ENCODE measurements at places on chromosomes 7 and 10.
A peak's percentile ranks its signal among the peaks of the same experiment; 100 is the strongest.

GRCh38 chr7:2567679-2568278 lies 9.0 kb downstream of the IQCE start:
- no peak for DNase-seq

GRCh38 chr10:131403936-131404335 lies 92.4 kb upstream of the TCERG1L start:
- no peak for DNase-seq

GRCh38 chr10:124194199-124194824 lies 100.9 kb upstream of the CHST15 start:
- no peak for DNase-seq

GRCh38 chr10:124075231-124075955 lies 18.0 kb downstream of the CHST15 start:
- no peak for DNase-seq

DNA sequence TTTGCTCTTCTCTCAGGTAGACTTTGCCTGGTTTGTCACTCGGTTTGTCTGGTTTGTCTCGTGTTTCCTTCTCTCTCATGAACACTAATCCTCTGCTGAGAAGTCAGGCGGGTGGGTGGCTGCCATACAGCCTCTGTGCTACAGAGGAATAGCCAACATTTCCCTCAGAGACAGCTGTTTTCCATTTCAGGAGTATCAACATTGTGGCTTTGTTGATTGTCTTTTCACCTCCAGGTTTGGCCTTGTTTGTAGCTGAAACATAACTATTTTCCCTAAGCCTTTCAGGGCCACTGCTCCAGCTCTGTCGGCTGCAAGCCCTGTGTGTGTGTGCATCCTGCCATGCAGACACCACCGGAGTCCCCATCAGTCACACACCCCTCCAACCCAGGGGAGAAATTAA lies 122.8 kb downstream of the BAMBI start:
- no peak for DNase-seq

- DNase-seq: no peak
Observed at GRCh38 chr10:16566202-16566805, 44.6 kb upstream of the C1QL3 start.

DNA sequence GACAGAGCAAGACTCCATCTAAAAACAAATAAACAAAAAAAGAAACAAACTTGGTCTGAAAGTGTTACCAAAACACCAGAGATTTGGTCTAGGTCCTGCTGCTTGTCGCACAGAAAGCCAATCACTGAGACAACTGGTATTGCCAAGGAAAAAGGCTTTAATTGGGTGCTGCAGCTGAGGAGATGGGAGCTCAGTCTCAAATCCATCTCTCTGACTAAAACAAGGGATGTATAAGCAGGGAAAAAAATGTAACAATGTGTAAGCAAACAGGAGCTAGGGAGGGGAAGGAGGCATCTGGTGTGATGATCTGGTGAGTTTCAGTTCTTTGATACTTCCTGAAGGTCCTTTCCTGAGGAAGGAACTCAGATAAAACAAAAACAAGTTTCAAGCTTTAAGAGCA lies 8.4 kb upstream of the PDIA4 start:
- no peak for DNase-seq

DNA sequence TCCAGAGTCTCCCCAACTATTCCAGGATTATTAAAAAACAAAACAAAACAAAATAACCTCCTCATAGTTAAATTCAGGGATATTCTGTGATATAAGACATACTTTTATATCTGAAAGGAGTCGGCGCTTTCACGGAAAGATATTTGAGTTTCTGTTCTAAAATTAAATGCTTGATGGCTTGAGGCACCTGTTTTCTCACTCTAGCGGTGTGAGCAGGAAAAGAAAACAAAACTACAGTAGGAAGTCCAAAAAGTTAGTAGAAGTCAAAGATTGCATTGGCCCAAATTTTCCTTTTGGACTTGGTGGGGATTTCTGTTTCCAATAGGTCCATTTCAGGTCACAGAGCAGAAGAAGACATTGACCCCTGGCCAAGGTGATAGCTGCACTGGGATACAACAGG lies 716.1 kb upstream of the POT1 start:
- no peak for DNase-seq

GRCh38 chr10:131461093-131461492 lies 149.6 kb upstream of the TCERG1L start:
- no peak for DNase-seq

DNA sequence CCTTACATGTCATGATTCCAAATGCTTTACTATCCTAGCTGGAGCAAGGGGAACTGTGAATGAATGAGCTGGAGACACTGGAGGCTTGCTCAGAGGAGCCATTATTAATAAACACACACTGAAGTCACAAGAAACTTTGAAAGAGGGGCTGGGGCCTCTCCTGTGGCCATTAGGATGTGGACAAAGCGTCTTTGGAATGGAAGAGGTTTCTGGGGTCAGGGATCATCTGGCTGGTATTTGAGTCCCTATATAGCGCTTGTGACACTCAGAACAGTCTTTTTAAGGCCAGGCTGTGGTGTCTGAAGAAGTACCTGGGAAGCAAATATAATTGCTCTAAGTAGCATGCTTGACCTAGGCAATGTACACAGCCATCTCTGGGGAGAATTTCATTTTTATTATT lies 193.0 kb downstream of the JCAD start:
- DNase-seq: no peak

DNA sequence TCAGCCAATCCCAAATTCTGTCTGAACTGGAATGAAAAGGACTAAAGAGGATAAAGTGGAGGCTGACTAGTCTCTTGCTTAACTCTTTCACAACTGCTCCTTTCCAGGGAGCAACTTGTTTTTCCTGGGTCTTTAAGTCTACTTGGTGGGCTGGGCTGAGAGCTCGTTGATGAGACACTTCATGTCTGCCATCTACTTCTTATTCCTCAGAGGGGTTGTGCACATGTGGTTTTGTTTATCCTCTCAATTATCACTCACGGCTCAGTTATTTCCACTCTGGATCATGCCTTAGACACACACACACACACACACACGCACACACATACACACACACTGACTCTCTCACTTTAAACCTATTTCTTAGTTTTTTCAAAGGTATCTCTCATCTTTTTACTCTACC lies 298.6 kb upstream of the MTPN start:
- DNase-seq: no peak

- no peak for DNase-seq
Observed at GRCh38 chr10:24242562-24242961, 33.6 kb downstream of the KIAA1217 start.

GRCh38 chr7:95951531-95951930 lies 179.2 kb downstream of the DYNC1I1 start:
- DNase-seq: no peak

DNA sequence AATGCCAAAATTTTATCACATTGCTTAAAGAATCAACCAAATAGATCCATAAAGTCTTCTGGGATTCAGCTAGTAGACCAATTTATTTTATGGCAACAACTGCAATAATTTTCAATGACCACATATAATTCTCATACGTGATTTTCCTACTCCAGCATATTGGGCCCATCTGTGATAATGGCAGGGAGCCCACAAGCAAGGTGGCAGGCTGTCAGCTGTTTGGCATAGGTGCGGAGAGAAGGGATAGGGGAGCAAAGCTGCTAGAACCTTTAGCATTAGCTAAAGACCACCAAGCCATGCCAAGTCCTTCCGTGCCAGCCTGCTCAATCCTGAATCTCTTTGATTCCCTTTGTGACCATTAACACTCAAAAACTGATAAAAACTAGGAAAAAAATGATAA lies 721.2 kb downstream of the XPNPEP1 start:
- DNase-seq: no peak

DNA sequence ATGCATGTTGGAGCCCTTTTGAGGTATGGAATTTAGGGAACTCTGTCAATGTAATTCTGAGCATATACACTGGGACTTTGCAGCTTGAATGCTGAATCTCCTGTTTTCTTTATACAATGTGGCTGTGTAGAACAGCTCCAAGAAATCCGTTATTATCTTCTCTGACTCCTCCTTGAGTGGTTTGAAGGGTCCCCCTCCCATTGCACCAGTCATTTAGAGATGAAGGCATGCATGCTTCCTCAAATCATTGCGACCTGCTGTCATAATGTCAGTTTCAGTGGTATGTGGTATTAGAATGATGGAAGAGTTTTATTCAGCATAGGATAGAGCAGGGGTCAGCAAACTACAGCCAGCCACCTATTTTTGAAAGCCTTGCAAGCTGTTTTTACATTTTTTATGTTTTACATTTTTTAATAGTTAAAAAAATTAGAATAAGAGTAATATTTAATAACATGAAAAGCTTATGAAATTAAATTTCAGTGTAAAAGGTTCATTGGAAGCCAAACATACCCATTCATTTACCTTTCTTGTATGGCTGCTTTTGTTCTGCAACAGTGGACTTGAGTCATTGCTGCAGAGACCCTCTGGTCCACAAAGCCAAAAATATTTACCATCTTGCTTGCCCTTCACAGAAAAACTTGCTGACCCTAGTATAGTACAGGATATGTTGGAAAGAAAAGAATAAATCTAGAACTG lies 8.1 kb downstream of the STK17A start:
- no peak for DNase-seq

DNA sequence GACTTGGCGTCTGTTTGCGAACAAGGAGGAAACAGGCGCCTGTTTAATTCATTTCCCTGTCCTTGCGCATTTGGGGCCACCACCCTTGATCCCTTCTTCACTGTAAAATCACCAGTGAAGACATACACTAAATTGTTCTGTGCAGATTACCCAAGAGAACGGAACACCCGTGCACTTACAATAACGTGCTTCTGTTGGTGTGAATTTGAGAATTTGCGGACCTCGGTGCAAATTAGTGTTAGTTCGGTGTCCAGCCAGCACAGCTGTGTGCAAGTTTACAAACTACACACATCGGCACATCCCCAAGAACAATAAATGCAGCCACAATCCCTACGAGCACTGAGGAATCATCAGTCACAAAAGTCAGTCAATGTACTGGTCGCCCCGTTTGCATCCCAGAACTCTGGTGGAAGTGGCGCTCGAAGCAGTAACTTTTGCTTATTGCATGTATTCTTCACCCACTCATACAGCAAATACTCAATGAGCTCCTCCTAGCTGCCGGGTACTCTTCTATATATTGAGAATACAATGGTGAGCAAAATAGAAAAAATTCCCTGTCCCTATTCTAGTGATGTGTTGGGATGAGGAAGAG lies 786 bp upstream of the CNOT4 start:
- DNase-seq: no peak

GRCh38 chr10:50420196-50420595 lies 168.9 kb upstream of the ASAH2 start:
- DNase-seq: no peak

DNA sequence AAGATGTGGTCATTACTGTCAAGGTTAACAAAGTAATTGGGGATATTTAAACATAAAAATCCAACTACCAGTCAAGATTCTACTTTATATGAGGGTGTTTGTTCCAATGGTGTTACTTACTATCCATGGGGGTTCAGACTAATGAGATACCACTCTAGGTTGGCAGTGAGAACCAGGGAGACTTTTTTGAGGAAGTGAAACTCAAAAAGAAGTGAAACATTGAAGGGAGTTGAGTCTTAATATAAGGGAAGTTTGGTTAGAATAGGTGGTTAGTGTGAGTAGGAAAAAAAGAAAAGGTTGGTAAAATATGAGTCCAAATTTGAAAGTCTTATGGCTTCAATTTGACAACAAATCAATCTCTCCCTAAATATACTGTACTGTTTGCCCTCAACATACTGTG lies 123.6 kb upstream of the ANK3 start:
- no peak for DNase-seq

- DNase-seq: no peak
Observed at GRCh38 chr7:105021352-105021751, 7.3 kb downstream of the KMT2E start.

DNA sequence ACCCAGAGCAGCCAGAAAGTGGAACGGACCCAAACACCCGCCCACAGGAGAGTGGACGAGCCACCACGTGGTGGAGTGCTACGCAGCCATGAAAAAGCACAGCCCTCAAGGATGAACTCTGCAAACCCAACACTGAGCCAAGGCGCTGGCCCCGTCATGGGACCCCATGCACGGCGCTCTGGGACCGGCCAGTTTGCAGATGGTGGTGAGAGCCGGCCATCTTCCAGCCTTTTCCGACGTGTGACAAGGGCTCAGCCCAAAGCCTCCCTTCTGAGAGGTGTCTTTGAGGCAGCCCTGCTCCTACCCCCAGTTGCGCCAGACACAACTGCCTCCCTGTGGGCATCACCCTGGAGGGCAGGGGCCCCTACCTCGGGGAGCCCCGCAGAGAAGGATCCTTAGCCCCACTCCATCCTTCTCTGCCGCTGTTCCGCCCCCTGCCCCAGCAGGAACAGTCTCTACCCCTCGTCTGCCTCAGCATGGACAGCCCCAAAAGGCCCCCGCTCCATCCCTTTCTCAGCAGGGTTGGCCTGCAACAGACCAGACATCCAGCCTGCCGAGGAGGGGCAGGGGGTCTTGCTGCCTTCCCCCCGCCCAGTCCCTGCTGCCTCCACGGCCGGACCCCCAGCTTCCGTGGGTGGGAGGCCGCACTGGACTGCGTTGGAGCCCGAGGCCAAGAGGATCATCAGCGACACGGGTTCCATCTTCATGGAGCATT lies 75.7 kb downstream of the MICALL2 start:
- no peak for DNase-seq

- DNase-seq: no peak
Observed at GRCh38 chr7:75649462-75649861, 89.3 kb downstream of the HIP1 start.

- DNase-seq: peak; percentile 45
Observed at GRCh38 chr10:30059209-30060107, at the start of gene JCAD. JCAD (minus strand) TSS chr10:30059586; CDS start chr10:30047812, 11,774 bp downstream.

GRCh38 chr10:87608756-87609155 lies 50.9 kb upstream of the PAPSS2 start:
- no peak for DNase-seq

GRCh38 chr7:115047958-115048720 lies 126.2 kb downstream of the MDFIC start:
- DNase-seq: no peak

DNA sequence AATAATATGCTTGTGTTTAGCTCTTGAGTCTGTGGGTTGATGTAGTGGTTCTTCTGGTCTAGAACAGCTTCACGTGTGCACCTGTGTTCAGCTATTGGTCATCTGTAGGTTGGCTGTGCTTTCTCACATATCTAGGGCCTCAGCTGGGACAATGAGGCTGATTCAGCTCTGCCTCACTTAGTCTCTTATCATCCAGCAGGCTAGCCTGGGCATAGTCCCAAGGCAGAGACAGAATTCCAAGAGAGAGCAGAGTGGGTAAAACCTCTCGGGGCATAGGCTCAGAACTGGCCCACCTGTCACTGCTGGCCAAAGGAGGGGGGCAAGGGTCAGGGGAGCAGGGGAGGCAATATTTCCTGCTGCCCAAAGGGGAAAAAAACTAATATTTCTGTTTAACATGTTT lies 32.0 kb upstream of the MXI1 start:
- no peak for DNase-seq

GRCh38 chr10:64396105-64396708 lies 875.0 kb downstream of the REEP3 start:
- no peak for DNase-seq

Data from T1000 (cell line).